ENCODE measurements at places on chromosomes 1 and 21.

GRCh38 chr1:234944439-234945344 lies 183.9 kb downstream of the TOMM20 start:
- no peak for DNase-seq

GRCh38 chr1:56534130-56534651 lies 45.2 kb downstream of the PLPP3 start:
- DNase-seq = no peak

DNA sequence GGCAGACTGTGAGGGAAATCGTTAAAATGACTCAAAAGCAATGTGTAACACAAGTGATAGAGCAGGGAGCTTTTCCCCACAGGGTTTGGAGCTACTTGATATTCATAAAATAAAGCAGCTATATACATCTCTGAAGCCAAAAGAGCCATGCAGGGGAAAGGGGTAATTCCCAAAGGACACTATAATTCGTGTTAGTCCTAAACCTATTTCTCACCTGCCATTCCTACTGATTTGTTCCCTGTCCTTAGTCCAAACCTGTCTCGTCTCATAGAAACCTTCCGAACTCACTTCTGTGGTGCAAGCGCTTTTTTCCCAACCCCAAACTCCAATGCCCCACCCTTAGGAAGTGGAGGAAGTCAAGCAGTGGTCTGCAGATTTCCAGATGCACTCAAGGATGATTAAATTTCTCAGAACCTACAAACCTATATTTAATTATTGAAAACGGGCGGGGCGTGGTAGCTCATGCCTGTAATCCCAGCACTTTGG lies 946 bp upstream of the HNRNPR start:
- DNase-seq = peak; percentile 20

GRCh38 chr1:109634771-109635750 lies 15.4 kb downstream of the AMPD2 start:
- no peak for DNase-seq

DNA sequence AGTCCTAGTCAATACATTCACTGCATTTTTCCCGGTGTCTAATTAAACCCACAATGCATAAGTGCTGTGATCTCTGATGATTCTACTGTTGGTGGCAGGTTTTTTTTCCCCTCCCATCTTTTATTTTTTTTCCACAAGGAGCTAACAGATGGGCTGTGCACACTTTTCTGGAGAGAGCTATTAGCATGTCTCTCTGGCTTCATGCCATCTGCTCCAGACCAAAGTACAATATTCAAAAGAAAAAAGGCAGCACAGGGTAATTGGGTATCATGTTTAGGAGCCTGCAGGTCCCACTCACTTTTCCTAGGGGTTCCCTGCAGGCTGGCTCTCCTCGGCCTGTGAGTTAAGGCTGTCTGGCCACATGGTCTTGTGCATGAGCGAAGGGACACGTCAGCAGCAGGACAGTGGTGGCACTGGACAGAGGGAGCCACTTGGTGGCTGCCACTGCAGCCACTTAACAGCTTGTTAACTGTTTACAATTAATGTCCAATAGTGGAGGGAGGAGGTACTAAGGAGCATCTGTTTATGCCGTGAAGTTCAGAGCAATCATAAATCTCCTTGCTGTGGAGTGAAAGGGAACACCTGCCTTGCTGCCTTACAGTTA lies 53.5 kb upstream of the C8B start:
- no peak for DNase-seq

DNA sequence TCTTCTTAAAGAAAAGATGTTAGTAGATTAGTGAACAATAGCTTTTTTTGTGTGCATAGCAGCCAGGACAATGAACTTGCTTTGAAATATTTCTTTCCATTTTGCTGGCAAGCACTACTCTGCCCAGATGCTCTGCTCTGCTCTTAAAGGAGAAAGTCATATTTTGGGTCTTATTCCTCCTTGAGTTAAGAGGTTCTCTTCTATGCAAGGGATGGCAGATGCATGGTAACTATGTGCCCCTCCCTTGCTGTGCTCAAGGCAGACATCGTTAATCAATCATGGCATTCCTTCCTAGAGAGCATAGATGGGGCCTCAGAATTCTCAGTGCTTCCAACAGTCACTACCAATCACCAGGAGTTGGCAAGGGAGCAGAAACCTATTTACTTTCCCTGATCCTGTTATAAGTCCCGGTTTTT lies 27.6 kb downstream of the NIPAL3 start:
- peak; percentile 18 for DNase-seq

DNA sequence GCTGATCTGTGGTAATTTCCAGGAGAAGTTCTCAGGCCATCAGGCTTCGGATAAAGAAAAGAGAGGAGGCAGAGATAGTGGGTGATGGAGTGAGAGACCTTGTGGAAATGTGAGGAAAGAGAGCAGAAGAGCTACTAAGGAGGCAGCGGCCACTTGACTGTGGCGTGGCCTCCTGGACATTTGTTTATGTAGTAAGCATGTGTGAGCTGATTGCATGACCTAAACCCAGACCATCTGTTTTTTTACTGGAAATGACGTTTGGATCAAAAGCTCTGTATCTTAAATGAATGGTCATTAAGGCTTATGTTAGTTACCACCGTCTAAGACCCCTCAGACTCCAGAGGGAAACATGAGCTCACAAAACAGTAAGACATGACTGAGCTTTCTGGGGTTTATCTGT lies 13.6 kb downstream of the ATP1B1 start:
- DNase-seq = no peak
